HAP-1 (cell line): ENCODE measurements at places on chromosomes 7 and 10.

GRCh38 chr10:42112331-42113157 is 525.8 kb downstream of the ZNF33B start:
- no peak for DNase-seq

- peak; percentile 29 for DNase-seq
These were observed 62.1 kb upstream of the PRSS58 start for GRCh38 chr7:142319970-142320369.

- DNase-seq, result no peak
These were observed 170.1 kb downstream of the ST7 start for GRCh38 chr7:117123311-117123926.

- no peak for DNase-seq
These were observed 121.9 kb downstream of the USP6NL start for GRCh38 chr10:11489591-11489990.

DNA sequence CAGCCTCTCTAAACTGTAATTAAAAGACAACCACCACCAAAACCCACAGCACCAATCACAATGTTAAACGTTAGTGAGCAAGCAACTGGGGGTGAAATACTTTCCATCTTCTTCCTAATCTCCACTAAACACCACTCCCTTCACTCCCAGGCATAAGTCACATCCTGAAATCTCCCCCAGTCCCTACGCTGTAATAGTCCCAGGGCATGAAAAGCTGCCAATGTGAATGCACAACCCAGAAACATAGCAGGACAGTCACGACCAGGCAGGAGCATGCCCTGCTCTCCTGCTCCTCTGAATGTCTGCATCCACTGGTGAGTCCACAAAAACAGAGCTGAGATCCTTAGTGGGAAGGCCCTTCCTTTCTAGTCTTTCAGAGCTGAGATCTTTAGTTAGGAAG is 288.9 kb downstream of the PARD3 start:
- no peak for DNase-seq

DNA sequence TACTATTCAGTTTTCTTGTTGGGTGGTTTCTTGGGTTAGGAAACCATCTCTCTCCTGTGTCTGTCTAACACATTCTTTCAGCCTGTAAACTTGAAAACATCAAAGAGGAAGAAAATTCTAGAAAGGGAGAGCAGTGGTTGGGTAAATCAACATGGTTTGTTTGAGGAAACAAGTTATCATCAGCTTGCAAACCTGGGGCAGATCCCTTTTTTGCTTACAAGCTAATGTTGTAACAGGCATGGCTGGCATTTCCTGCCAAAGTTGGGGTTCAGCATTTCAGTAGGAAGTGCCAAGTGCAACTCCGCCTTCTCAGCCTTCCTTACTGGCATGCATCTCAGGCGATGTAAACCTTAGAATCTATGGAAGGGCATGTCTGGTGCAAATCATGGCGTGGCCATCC is 112.6 kb downstream of the EEPD1 start:
- DNase-seq, result no peak

DNA sequence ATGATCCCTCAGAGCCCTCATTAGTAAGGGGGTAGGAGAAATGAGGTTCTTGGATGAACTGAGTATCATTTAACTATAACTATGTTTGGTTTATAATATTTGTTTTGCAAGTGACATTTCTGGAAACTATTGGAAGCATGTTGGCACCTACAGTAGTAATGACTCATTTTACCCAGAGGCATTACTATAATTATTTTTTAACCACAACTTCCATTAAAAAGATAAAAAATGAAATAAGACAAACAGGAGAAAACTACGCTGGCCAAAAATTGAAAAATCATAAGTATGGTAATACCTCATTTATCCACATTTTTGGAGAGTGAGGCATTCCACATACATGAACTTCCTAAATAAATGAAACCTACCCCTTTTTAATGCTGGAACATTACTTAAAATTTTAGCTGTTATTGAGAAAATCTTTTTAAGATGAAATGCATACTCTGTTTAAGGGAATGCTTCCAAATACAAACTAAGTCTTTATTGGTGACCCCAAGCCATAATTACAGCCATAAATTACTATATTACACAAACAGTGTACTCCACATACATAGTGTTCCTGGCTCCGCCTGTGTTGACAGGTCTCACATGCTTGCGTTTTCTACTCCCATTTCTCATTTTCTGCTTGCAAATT is 84.6 kb upstream of the CAPZA2 start:
- DNase-seq, result no peak

DNA sequence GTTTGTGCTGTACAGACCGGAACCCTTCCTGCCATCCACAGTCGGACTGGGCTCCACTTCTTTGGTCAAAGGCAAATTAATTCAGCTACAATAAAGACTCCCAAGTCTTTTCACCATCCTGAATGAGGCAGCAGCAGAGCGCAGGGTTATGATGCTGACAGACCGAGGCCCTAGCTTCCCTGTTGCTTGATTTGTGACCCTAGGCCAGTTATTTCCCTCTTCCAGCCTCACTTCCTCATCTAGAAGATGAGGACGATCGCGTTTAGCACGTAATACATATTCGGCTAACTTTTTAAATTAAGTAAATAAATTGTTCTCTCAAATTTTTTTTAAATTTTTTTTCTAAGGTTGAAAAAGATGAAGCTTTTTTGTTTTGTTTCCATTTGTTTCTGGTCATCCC is 18.1 kb downstream of the ADRB1 start:
- no peak for DNase-seq

- DNase-seq, result no peak
These were observed 28.9 kb downstream of the RAB11FIP2 start for GRCh38 chr10:118017850-118018249.

DNA sequence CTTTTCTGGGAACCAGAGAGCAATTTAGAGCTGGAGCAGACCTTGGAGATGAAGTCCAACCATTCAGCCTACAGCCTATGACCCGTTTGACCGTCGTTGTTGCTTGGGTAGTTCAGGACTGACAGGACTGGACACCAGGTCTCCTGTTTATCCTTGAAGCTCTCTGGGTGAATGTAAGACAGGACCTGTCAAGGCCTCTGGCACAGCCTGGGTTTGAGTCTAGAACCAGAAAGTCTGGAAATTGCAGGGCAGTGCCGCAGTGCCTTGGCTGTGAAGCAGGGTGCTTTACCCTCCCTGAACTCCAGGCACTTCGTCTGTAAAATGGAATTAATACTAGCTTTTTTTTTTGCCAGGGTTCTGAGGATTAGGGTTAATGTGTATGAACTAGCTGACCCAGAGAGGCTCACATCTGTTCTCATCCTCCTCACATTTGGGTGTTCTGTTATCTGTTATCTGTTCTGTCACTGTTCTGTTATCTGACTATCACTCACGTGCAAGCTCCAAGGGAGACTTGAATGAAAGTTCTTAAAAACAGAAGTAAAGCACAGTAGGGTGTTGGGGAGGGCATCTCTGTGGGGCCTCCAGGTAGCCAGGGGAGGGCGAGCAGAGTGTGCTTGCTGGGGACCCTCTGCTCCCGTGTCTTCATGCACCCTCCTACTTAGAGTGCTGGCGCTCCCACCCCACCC is 9.9 kb downstream of the BLVRA start:
- no peak for DNase-seq

- DNase-seq, result no peak
These were observed 38.5 kb upstream of the WAC start for GRCh38 chr10:28494420-28494819.

- no peak for DNase-seq
These were observed 4.4 kb upstream of the TRUB1 start for GRCh38 chr10:114933588-114933987.

DNA sequence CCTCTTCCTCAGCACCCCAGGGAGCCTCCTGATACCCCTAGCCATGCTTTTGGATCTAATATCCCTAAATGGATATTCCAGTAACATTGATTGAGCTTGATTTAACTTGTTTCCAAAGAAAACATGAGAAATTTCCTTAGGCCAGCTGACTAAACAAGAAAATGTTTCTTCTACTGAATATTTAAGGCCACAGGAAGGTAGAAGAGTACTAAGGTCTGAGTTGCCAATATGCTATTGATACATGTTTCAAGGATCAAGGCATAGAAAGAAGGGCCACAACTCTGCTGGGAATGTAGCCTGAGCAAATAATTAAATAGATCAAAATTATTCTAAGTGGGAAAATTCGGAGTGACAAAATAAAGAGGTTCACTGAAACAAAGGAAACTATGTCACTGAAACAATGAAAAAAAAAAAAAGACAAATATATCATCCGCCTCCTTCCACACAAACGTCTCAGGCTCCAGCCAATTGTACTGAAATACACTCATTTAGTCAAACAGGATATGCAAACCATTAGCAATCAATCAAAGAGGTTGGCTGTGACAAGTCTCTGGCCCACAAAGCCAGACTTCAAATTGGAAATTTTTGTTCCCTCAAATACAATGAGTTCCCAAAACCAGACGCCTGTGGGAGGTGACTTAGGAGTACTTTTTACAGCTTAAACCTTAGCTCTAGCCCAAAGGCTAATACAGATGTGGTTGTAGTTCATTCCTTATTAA is 396.2 kb downstream of the HTR7 start:
- DNase-seq, result no peak

GRCh38 chr7:69862413-69863064 is 264.3 kb downstream of the AUTS2 start:
- DNase-seq, result peak; percentile 8

- no peak for DNase-seq
These were observed 111.4 kb downstream of the SRPK2 start for GRCh38 chr7:105277341-105277740.

DNA sequence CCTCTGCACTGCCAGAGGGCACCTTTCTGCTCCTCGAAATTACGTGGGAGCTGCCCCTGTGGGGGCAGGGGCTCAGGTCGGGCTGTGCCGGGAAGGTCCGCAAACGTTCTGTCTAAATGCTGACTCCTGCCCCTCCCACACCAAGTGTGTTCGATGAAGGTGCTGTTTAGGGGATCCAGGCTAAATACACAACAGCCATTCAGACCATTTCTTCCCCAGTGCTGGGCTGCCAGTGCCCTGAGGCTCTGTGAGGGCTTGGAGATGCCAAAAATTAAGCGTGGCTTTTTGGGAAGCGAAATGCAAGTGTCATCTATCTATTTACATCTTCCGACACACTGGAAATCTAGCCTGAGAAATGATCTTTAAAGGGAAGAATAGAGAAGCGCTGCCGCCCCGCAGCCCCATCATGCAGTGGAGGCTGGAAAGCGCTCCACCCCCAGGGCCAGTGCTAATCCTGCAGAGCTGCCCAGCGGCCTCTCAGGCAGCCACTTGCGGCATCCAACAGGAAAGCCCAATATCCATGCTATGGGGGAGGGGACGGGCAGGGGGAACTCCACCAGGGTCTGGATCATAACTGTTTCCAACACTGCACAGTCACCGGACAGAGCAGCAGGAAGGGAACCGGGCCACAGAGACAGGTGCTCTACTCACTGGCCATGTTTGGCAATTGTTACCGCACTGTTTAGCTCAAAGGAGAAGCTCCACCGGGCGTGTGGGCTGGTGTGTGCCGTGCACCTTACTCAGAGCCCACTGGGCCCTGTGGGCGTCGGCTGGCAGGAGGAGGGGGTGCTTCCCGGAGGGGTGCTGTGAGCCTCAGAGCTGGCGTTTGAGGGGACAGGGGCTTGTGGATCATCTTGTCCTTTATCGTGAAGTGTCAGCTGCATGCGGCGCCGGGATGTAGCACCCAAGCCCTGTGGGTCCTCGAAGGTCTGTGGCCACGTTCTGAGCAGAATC is 205.5 kb downstream of the DNAJB6 start:
- no peak for DNase-seq

DNA sequence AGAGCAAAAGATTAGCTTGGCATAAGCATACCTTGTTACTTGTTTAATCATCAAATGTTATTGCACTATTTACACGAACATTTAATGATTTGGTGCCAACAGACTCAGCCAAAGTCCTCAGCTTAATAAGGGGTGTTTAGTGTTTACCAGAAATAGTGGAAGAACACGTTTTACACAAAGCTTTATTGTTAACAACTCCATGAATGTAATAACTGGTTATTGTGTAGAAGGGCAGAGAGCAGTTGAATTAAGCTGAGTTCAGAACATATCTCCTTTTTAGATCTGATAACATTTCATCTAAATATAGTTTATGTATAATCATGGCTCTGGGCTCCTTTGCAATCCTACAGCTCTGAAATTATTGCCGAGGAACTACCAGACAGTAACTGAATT is 99.1 kb downstream of the CABCOCO1 start:
- DNase-seq, result no peak

DNA sequence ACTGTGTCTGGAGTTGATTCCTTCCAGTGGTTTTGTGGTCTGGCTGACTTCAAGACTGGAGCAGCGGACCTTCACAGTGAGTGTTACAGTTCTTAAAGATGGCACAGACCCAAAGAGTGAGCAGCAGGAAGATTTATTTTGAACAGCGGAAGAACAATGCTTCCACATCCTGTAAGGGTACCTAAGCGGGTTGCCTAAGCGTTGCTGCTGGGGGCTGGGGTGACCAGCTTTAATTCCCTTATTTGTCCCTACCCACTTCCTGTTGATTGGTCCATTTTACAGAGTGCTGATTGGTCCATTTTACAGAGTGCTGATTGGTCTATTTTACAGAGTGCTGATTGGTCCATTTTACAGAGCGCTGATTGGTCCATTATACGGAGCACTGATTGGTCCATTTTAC is 13.2 kb downstream of the AKR1B15 start:
- DNase-seq, result no peak

GRCh38 chr10:86742230-86742629 is 14.2 kb upstream of the BMPR1A start:
- no peak for DNase-seq

DNA sequence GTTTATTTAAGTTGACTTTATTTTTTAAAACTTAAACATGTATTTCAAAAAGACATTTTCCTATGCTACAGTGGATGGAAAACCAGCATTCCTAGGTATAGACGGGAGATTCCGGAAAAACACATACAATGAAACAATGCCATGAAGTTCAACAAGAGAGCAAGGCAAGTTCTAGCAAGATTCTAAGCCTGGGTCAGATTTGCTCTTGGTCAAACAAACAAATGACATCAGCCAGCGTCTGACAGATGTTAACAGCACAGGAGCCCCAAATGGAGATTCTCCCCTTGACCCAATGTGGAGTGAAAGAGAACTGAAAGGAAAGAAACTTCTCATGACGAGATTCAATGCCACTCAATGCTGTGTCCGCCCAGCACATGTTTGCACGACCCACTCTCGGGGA is 149.9 kb downstream of the NEURL1 start:
- DNase-seq, result no peak
